Frontal cortex (tissue), 4 donors: ENCODE measurements at places on chromosomes 12 and 14. TPM values are rescaled to one million over a fixed set of nuclear protein-coding genes. Genes with fewer than 3 reads are reported as not detected.

The MGAT4C gene
- total RNA-seq, result 72.2 TPM

The UBR7 gene
- 40.8 TPM for total RNA-seq

- no peak for DNase-seq
These were observed 71.7 kb upstream of the CPNE8 start for GRCh38 chr12:38977132-38977531.

The HVCN1 gene
- total RNA-seq, result 7.3 TPM

The MSI1 gene
- total RNA-seq, result 6.9 TPM

The IQSEC3 gene
- total RNA-seq, result 4.1 TPM

The TESPA1 gene
- not detected for total RNA-seq

GRCh38 chr12:108312073-108312659, 26.9 kb downstream of the CMKLR1 start:
- no peak for DNase-seq

- DNase-seq, result no peak
These were observed 57.8 kb upstream of the FSCB start for GRCh38 chr14:44564908-44565307.

DNA sequence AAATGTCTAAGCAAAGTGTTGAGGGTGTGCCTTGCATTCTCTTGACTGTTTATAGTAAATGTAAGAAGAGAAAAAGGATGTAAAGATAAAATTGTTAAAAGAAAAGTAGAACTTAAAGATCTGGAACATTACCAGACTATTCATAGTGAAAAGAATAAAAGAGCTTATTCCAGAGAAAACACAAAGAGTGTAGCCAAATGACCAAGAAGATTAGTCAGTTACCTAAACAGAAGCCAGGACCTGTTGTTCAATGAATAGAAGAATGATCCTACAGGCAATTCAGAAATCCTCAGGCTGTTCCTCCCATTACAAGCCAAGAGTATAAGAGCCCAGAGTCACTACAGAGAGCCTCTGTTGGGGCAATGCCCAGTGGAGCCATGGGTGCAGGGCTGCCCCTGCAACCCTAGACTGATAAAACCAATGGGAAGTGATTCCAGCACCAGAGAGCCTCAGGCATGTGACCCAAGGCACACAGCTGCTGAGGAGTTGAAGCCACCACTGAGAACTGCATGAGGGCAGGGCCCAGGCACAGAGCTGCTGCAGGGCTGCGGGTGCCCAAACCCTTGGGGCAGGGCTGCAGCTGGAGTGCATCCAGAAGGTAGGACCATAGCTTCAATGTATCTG, 91.1 kb upstream of the SLC38A4 start:
- no peak for DNase-seq
